ENCODE measurements at places on chromosomes 2 and 18. TPM values are rescaled to one million over a fixed set of nuclear protein-coding genes. Genes with fewer than 3 reads are reported as not detected.

DNA sequence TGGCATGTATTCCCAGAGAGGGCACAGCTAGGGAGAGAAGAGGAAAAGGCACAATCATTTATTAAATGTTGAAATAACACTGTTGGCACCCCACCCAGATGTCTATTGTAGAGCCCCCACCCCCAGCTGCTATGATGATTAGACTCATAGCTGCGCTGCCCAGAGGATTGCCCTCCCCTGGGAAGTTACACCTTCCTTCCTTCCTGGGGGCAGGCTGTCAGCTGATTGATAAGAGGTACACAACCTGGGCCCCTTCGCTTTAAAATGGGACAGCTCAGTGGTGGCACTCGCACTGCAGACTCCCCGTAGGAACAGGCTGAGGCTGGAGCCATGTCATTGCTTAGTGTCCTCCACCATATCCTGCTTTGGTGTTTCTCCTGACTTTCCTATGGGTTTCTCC is 18.1 kb downstream of the TEX51 start:
- no peak for DNase-seq

DNA sequence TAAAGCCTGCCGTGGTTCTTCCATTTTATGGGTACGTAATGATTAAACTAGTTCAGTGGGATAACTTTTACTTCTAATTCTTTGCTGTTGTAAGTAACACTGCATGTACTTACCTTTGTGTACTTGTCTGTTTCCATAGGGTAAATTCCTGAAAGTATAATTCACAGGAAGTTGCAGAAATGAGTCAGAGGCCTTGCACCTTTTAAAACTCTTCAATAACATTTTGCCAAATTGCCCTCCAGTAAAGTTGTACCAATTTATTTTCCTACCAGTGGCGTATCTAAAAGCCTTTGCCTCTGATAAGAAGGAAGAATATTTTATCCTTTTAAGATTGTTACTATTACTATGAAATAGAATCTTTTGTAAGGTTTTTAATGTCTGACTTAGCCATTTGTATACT is 65.1 kb downstream of the CAB39 start:
- peak; percentile 44 for DNase-seq

DNA sequence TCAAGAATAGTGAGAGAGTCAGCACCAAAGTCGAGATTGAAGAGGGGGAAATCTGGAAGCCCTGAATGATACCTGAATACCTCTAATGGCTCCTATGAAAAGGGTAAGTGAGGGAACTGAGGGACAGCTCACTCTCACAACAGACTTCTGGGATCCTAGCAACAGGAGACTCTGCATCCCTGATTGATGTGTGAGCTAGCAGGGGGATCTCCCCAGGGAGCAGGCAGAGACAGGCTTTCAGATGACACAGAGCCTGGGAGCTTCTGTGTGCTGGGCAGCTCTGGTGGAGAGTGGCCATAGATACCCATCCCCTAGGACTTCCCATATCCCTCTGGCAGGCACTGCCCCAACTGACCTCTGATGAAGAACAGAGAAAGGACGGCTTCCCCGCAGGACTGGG is 206.2 kb downstream of the EXOC6B start:
- no peak for DNase-seq

- peak; percentile 56 for DNase-seq
Observed at GRCh38 chr2:196607073-196607472, 32.4 kb upstream of the CCDC150 start.

Gene ELOA2
- total RNA-seq, result not detected

Gene APOB
- under 0.01 TPM for total RNA-seq

GRCh38 chr18:23066060-23066459 is 69.2 kb upstream of the CABLES1 start:
- DNase-seq, result peak; percentile 41

DNA sequence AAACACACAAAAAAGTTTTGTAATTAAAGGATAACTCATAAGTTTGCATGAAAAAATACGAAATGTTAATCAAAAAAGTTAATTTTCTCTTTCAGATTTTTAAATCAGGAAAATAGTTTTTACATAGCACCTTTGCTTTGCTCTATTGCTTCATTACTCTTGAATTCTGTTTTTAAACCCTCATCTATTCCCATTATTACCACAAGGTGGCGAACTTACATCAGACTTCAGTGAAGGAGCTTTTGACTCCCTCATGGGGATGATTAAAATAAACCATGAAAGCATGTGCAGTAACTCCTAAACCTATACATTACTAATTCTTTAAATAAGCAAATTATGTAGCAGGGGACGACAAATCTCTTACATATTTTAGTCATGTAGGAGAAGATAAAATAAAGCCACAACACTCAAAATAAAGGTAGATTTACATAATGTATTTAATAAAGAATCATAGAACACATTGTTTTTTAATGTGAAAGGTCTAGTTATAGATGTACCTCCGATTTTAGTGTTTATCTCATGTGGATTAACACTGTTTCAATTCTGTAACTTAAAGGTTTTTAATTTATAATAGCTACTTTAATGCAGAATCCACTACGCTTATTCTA is 105.2 kb downstream of the NETO1 start:
- DNase-seq, result peak; percentile 69

Gene MYOM1
- under 0.01 TPM for total RNA-seq

DNA sequence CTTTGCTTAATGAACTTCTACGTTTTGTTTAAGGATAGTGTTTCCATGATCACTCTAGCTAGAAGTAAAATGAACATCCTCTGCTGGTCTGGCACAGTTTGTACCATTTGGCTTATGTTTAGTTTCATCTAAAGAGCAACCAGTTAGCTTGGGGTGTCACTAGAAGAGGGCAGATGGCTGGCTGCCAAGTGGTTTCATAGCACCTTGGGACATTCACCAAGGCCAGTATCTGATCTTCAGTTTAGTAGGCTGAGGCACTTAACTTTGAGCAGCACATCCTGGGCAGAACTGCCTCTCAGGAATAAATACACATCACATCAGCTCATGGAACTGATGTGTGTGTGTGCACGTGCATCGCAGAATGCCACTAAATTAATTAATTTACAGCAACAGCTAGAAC is 68.4 kb downstream of the NXPH2 start:
- no peak for DNase-seq

GRCh38 chr2:228479014-228479413 is 297.5 kb upstream of the SPHKAP start:
- no peak for DNase-seq

All from IMR-90 (cell line).